ENCODE measurements at places on chromosomes 1 and 21. TPM values are rescaled to one million over a fixed set of nuclear protein-coding genes. Genes with fewer than 3 reads are reported as not detected.
A peak's percentile ranks its signal among the peaks of the same experiment; 100 is the strongest.

DNA sequence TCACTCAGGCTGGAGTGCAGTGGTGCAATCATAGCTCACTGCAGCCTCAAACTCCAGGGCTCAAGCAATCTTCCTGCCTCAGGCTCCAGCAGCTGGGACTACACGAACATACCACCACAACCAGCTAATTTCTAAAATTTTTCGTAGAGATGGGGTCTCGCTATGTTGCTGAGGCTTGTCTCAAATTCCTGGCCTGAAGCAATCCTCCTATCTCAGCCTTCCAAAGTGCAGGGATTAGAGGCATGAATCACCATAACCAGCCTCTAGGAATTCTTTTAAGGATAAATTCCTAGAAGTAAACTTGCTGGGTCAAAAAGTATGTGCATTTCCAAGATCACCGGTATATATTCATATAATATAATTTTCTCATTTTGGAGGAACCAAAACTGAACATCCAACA lies 17.6 kb upstream of the HUNK start:
- DNase-seq: no peak

GRCh38 chr1:89565521-89565920 lies 40.9 kb downstream of the LRRC8B start:
- no peak for DNase-seq

- DNase-seq: no peak
Measured at GRCh38 chr21:16606271-16606670, 876.5 kb downstream of the USP25 start.

DNA sequence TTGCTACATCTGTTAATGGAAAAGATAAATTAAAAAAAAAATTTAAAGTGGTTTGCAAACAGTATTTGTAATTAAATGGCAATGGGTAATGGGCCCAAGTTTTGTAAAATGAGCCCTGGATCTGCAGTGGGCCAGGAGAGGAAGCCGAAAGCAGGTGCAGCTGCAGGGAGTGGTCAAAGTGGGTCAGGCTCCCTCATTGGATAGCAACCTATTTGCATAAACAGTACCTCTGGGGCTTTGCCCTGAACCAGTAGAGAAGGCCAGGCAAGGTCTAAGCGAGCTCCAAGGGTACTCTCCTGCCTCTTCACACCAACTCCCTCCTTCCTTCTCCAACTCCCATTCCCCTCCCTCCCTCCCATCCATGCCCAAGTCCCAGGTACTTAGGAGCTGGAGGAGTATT lies 138.9 kb downstream of the HMGB4 start:
- no peak for DNase-seq

- no peak for DNase-seq
Measured at GRCh38 chr1:48960320-48960719, 183.6 kb upstream of the BEND5 start.

DNA sequence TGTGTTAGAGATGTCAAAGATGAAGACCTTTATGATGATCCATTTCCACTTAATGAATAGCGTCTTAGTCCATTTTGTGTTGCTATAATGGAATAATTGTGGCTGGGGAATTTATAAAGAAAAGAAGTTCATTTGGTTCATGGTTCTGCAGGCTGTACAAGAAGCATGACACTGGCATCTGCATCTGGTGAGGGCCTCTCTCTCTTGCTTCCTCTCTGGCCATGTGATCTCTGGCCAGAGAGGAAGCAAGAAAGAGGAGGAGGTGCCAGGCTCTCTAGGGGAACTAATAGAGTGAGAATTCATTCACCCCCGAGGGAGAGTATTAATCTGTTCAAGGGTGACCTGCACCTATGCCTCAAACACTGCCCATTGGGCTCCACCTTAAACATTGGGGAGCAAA lies 242.8 kb downstream of the DISC1 start:
- no peak for DNase-seq

- no peak for DNase-seq
Measured at GRCh38 chr1:235027862-235028250, 100.8 kb downstream of the TOMM20 start.

DNA sequence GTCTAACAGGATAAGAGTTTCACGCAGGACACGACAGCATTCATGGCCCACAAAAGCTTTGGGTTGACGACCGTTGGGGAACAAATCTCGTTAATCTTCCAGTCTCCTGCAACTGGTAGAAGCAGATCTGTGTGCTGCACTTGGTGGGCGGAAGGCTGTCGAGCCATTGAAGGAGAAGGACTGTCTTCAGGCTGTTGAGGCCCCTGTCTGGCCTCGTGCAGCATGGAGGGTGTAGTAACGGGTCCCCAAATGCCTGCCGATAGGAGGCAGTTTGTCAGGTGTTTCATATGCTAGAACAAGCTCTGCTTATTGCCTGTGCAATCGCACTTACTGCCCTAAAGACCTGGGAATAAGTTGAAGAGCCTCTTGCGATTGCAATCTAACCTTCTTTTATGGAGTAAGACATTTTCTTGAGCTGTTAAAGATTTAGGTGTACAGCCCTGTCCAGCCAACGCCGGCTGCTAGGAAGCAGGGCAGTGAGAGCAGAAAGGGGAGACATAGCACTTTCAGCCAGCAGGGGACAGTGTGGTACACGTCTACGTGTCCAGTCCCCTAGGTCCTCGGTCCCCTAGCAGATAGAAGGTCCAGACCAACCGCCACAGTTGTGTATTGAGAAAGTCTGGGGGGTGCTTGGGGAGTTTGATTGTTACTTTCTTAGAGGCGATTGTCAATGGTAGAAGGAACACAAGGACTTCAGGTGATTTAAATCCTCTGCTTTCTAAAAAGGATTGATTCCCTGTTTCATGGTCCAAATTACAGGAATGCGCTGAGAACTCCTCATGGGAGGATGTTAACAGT lies 102.3 kb upstream of the TMPRSS2 start:
- peak; percentile 48 for DNase-seq

GRCh38 chr21:39111931-39112550 lies 71.2 kb downstream of the PSMG1 start:
- no peak for DNase-seq

DNA sequence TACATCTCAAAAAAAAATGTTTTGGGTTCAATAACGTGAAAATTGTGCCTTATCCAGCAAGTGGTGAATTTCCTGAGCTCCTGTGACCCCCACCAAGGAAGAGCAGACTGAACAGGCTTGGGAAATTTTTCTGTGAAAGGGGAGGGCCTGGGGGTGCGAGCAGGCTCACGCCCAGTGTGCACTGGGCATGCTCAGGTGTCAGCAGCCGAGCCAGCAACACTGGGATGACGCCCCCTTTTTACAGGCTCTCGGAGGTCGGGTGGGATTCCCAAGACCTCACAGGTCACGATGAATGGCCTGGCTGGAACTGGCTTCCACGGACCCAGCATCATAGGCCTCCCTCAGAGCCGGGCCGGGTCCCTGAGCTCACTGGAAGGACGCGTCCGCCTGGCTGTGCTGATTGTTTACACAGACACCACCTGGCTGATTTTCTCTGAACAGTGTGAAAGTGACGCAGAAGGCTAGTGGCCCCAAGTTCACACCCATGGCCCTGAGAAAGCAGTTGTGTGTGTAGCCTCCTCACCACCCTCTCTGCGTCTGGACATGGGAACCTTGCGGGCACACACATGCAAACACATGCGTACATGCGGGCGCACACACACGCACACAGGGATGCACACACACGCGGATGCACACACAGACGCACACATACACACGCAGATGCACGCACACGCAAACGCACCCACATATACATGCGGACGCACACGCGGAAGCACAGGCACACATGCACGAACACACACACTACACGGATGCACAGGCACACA lies 9.2 kb downstream of the CSTB start:
- DNase-seq: no peak

DNA sequence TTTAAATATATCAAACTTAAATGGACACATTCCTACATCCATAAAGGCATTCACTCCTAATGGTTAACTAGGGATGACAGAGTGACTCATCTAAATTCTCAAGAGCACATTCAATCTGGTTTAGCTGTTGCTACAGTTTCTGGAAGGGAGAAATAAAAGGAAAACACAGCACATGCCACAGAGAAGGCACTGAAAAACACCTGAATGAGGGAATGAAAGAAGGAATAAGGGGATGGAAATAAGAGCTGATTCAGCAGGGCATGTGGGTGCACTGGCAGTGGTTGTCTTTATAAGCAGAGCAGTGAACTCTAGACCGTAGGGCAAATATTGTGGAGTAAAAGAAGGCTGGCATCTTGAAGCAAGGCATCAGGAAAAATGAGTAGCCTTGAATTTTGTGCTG lies 79.3 kb downstream of the LHX4 start:
- no peak for DNase-seq

DNA sequence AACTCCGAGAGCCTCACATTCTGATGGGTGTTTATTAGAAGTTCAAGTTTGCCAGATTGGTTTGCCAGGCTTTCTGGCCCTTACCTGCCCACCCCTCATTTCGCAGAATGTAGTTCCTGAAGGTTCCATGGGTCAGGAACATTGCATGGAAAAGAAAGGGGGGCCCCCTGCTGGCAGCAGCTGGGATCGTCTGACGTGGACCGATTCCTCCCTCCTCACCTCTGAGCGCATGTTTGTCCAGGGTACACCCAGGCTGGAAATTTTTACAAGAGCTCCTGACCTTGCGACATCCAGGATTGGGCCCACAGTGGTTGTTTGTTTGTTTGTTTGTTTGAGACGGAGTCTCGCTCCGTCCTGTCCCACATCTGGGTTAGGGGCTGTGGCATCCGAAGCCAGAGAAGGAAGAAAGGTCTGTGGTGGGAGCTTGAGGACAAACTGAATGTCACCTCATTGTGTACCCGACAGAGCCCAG lies 126.0 kb upstream of the TMEM51 start:
- peak; percentile 70 for DNase-seq

The SIPA1L2 gene
- 6.2 TPM for polyA plus RNA-seq

- DNase-seq: no peak
Measured at GRCh38 chr1:98919211-98919610, 85.5 kb downstream of the PLPPR5 start.

- DNase-seq: peak; percentile 69
Measured at GRCh38 chr1:114353262-114353661, 157.7 kb downstream of the TRIM33 start.

The ZNF648 gene
- 0.01 TPM for polyA plus RNA-seq

- DNase-seq: no peak
Measured at GRCh38 chr1:212271234-212271633, 14.0 kb upstream of the PPP2R5A start.

The OR10R2 gene
- not detected for polyA plus RNA-seq

- no peak for DNase-seq
Measured at GRCh38 chr1:203130358-203130985, 2.9 kb downstream of the ADORA1 start.

DNA sequence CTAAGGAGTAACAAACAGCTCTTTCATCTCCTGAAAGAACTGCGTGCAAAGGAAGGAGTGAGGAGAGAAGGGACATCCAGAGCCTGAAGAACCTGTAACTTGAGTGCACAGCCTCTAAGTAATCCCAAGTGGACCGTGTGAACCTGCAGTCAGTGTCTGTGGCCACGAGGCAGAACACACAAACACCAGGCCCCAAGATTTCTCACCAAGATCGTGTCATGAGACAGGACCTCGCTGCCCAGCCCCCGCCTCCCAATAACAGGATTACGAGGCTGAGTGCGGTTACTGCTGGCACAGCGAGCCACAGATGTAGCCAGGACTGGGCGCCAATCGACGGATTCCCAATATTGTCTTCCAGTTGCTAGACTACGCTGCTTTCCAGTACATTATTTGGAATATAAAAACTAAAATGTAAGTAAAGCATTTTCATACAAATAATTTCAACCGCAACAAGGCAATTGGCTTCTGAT lies 101.3 kb upstream of the SLC25A33 start:
- peak; percentile 87 for DNase-seq

GRCh38 chr21:35556536-35556935 lies 503.8 kb downstream of the SETD4 start:
- DNase-seq: no peak

DNA sequence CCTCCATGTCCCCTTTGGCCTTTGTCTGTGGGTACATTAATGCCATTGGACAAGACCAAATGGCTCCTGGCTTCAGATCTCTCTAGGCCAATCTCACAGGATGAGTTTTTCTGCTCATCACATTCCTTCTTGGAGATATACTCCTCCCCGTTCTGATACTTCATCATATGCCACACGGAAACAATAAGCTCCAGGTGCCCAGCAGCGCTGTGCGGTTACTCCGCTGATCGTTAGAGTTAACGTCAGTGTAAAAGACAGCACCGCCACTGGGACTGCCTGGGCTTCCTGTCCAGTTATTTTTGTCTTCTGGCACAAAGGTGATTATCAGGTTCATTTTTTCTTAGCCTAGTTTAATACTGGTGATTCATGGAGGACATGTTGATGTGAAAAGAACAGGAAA lies 22.5 kb downstream of the CACHD1 start:
- no peak for DNase-seq

The PCP4L1 gene
- polyA plus RNA-seq: 0.21 TPM

DNA sequence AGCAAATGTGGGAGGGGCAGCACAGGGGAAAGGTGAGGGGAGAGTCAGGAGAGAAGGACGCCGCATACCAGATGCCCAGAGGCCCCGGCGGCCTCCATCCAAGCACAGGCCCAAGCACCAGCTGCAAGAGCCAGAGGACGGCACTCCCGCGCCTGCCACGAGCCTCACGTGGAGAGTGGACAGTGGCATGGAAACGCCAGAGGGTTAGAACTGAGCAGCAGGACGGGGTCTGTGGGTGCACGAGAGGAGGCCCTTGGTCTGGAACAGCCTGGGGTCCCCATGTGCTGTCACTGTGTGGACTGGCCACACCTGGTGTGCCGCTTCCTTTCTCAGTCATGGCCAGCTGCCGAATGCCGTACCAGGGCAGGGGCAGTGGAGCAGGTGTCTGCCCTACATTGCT lies 68.7 kb downstream of the AGPAT3 start:
- DNase-seq: peak; percentile 45

DNA sequence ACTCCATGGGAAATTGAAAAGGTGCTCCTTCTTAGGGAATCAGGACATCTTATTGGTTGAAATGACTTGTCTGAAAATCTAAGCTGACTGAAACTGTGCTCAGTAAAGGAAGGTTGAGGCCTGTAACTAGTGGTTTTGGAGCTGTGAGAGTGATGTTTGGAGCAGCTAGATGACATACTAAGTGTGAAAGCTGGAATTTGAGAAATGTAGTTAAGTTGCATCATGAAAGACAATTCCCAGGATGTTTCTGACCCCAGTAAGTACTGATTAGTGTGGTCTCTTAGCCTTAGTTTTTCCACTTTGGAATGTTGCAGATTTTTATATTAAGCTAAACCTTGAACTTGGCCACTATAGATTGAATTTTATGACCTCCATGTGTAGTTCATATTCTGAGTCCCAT lies 154.9 kb downstream of the PAPPA2 start:
- DNase-seq: no peak

GRCh38 chr1:109365642-109366204 lies 32.0 kb downstream of the SORT1 start:
- DNase-seq: no peak

- no peak for DNase-seq
Measured at GRCh38 chr1:66290761-66291530, 243.0 kb upstream of the SGIP1 start.

DNA sequence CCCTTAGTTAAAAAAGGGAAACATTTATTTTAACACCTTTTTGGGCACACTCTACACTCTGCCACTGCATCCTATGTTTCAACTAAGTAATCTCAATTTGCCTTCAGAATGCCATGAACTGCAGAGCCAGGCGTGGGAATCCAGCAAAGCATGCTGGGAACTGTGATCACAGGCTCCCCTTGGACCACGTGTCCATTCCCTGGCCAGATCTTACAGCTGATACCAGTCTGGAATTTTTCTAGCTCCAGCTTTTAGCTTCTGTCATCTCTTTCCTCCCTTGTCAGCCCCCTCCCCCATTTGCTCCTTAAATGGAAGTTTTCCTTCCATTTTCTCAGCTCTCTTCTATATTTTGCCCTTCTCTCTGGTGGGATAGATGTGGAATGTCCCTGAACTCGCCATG lies 29.4 kb downstream of the RCSD1 start:
- DNase-seq: no peak

The RGS8 gene
- polyA plus RNA-seq: 0.01 TPM

The EDARADD gene
- polyA plus RNA-seq: not detected

The PBXIP1 gene
- 13.6 TPM for polyA plus RNA-seq

The MROH9 gene
- not detected for polyA plus RNA-seq
